H9 (cell line): ENCODE measurements at places on chromosomes 7 and 10. TPM values are rescaled to one million over a fixed set of nuclear protein-coding genes. Genes with fewer than 3 reads are reported as not detected.

Gene RARRES2
- total RNA-seq = 59.9 and 60.9 TPM in 2 replicates

- peak; percentile 47 for DNase-seq
These were observed 22.0 kb downstream of the PDIA4 start for GRCh38 chr7:149006345-149006725.

DNA sequence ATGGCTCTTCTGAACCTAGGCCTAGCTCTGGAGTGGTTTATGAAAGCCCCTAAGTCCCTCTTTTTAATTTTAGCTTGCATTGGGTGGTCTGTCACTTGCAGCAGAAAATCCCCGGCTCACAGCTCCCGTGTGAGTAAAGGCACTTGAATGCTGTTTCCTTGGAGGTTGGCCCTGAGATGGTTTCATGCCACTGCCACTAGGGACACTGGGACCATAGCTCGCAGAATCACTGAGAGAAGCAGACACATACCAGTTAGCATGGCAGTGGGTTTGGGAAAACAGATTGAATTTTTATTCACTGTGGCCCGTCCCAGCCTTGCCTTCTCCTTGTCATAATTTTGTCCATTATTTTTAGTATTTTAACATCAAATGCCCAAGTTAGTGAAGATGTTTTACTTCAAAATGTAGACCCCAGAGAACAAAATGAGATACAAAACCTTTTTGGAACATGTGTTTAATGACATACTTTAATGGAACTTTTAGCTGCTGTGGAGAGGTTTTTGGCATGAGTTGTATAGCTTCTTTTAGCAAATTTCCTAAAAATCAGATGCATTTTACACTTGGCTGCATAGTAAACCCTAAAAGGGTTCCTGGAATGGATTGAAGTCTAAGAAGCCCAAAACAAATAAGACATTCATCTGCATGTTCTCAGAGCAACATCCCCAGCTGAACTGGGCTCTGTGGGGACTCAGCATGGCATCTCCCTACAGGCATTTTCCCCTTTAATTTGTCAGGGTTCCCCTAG, 259.7 kb upstream of the PITRM1 start:
- DNase-seq = no peak

Gene CYP3A5
- total RNA-seq = 0.22 TPM in 1 of 2 replicates, not detected in the other

Gene NKX2-3
- total RNA-seq = not detected in 2 replicates

- peak; percentile 93 for DNase-seq
These were observed 5.5 kb downstream of the LFNG start for GRCh38 chr7:2524808-2525657.

DNA sequence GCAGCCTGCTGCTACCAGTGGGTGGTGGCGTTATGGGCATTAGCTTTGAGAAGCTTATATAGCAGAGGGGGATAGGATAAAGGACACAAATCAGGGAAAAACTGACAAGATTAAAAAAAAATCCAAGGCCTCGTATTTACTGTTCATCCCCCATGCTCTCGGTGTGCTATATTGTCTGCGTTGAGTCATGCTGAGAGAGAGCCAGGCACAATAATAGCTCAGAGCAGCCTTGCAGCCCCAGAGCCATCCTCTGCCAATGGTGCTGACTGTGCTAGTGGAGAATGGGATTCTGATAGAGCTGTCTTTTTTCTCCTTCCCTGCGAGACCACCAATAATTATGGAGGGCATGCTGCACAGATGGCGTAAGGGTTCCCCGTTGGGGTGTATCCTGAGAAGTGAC, 51.7 kb upstream of the FZD1 start:
- DNase-seq = no peak

DNA sequence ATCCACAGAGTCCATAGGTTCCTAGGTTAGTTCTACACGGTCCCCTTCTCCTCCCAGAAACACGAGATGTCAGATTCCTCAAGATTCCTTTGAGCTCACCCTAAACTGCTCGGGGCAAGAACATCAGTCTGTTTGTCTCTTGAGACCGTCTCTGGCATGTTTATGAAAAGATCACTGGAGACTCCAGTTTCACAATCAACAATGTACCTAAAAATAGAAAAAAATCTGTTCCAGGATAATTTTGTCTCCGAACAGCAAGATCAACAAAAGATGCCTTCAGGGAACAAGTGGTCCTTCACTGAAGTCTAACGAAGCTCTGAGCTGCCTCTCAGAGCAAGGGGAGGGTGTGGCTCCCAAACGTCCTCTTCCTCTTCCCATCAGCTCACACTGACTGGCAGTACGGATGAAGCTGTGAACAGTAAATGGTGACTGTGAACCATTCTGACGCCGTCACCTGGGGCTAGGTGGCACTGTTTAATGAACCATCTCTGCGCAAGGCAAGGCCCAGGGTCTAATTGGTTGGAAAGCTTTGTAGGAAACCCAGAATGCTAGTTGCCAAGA, 156.2 kb upstream of the LYZL1 start:
- DNase-seq = no peak

Gene CNPY1
- total RNA-seq = not detected in 2 replicates

- no peak for DNase-seq
These were observed 9.5 kb upstream of the C10orf71 start for GRCh38 chr10:49289480-49289879.
